ENCODE measurements at places on chromosomes 6 and 20.

DNA sequence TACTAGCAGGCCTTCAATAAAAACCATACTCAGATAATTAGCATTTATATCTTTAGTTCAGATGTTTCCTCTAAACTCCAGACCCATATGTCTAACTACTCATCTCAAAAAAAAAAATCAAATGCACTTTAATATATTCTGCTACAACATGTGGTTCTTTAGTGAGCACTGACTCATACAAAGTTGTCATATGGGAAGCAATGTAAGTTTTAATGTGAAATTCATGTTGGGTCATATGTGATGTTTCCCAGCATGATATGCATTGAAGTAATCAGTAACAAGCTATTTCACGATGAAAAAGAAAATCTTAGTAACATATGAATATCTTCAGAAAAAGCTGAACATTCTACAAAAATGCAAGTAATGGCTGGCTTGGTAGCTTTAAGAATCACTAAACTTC is 859.7 kb upstream of the ADGRB3 start:
- no peak for DNase-seq

DNA sequence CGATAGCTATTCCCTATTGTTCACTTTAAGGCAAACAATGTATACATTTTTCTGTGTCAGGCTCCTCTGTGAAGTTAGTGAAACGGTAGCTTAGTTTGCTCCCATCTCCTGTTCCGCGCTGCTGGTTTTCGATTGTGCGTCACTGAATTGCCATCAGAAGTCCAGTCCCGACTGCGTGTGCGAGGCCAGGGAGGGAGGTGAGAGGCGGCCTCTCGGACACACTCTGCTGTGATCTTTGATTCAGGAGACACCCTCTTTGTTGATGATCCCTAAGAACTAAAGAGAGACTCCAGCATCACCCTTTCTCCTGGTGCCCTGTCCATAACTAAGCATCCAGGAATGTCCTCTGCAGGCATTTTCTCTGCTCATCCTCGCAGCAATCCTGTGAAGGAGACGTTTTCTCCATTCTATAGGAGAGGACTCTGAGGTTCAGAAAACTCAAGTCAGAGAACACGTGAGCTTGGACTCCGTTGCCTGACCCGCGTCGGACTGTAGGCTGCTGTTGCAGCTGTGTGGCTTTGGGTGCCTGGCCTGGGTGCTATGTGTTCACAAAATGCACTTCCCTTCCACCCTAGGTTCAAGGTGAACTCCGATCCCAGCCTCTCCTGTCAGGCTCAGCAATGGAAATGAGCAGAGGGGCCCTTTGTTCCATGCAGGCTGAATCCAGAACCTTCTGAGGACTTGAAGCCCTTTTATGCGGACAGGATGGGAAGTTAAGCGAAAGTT is 24.1 kb upstream of the UNC93A start:
- no peak for DNase-seq

DNA sequence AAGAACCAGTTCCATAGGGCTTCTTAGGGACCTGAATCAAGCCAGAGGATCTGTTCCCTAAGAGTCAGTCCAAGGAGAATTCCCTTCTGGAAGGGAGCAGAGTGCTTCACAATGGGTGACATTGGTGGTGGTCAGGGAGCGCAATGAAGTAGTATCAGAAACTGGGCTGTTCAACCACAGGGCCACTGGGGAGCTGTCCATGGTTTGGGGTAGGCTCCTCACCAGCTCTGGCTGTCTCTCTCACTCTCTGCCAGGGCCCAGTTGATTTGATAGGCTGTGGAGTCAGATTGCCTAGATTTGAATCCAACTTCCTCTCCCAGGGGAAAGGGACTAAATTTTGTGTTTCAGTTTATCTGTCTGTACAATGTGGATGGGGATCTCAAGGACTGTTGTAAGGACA is 36.7 kb upstream of the CHD6 start:
- DNase-seq = no peak

DNA sequence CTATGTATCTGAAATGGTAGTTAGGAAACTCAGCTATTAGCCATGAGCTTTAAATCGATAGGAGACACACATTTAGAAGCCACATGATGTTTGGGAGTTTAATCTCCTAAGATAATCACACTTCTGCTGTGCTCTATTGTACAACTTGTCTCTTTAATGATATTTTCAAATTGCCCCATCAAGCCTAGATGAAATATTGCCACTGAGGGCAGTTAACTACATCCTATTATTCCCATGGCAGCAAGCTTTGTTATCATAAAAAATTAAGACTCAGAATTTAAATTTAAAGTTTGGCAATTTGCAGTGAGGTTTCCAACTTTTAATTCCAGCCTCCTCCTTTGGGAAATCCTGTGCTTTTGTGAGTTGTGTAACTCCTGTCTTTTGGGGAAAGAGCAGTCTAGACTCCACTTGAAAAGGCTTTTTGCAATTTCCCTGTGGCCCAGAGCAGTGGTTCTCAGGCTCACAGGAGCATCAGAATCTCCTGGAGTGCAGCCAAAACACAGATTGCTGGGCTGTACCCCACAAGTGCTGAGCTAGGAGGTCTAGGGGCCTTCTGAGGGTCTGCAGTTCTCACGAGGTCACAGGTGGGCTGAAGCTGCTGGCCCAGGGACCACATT is 792.4 kb downstream of the QKI start:
- no peak for DNase-seq

DNA sequence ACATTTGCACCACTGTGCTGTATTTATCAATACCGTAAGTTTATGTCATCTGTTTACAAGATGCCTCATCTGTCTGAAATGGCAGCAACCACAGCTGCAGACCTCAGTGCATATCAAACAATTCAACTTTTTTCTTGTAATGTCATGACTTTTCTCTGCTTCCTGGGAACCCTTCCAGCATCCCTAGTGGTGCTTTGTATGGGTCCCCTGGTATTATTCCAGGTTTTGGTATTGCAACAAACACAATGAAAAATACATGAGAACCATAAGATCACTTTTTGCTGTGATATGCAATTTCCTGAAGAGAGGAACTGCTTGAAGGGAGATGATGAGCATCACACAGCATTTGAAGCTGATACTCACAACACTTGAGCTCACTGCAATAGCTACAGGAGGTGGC is 12.0 kb upstream of the TXNDC5 start:
- no peak for DNase-seq

DNA sequence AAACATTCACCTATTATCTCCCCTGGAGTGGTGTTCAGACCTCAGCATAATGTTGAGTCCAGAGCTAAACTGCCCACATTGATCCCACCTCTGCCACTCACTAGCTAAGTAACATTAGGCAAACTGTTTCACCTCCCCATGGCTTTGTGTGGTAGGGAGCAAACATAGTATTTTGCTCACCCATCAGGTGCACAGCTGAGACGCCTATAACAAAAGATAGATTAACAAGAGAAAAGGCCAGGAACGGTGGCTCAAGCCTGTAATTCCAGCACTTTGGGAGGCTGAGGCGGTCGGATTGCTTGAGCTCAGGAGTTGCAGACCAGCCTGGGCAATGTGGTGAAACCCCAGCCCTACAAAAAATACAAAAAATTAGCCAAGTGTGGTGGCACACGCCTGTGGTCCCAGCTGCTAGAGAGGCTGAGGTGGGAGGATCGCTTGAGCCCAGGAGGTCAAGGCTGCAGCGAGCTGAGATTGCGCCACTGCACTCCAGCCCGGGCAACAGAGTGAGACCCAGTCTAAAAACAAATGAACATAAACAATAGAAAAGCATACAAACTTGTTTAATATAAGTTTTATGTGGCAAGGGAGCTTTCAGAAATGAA is 91.6 kb downstream of the MAP3K7 start:
- DNase-seq = no peak

DNA sequence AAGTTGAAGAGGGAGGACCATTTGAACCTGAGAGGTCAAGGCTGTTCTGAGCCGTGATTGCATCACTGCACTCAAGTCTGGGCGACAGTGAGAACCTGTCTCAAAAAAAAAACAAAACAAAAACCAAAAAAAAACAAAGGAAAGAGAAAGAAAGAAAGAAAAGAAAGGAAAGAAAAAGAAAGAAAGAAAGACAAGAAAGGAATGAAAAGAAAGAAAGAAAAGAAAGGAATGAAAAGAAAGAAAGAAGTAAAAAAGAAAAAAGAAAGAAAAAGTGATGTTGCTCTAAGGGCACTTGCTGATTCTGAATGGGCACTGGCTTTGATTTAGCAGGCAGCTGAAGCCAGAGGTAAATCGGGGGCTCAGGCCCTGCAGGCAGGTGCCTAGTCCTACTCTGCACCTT is 161.0 kb downstream of the MCHR2 start:
- DNase-seq = no peak

DNA sequence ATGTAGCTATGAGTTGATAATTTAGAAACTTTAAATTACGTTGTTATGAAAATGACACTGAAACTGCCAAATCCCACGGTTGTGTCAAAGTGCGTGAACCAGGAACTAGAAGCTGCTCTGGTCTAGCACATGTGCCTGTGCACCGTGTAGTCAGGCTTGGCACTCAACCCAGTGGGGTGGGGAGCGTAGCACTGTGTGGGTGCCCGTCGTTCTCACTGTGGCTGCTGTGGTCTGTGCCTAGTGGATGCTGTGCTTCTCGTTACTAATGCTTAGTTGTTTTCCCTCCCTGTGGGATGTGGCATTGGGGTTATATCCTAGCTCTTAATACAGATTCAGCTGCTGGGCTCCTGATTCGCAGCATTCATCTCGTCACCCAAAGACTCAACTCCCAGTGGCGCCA is 46.2 kb upstream of the ADIG start:
- DNase-seq = no peak

DNA sequence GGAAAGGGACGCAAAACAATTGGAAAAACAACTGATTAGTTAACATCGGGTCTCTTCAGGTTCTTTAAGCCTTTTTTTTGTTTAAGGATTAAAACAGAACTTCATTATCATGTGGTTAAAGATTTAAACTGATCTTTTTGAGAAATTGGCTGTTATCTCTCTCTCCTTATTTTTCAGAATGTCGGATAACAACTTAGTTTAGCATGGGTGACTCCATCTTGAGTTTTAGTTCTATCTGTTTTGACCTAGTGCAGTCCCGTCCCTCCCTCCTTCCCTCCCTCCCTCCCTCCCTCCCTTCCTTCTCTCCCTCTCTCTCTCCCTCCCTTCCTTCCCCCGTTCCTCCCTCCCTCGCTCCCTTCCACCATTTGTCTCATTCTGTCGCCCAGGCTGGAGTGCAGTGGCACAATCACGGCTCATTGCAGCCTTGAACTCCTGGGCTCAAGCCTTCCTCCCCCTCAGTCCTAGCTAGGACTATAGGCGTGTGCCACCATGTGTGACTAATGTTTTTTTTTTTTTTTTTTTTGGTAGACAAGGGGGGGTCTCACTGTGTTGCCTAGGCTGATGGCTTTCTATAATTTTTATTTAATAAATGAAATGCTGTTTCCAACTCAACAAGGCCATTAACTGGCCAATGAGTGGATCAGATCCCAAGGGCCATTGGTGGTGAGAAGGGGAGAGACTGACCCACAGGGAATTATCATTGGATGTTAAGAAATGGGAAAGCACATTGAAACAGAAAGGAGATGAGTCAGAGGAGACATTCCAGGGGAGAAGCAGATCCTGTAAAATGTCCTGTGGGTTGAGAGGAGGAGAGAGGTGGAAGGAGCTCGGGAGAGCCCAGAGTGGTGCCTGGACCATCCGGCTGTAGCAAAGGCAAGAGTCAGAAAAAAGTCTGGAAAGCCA is 13.6 kb downstream of the BAK1 start:
- no peak for DNase-seq

DNA sequence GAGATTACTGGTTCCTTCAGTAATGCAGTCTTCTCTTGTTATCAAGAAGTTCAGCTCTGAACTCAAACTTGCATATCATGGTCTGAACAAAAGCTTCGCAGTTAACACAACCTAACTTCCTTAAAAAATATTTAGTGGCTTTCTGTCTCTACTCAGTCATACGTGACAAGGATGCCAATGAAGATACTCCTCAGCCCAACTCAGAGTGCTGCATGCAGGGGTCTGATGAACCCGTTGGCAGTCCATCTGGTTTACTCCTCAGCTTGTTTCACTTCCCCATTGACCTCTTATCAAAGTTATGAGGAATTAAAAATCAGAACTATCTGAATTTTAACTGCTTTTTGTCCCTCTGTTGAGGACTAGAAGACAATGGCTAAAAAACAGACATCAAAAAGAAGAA is 56.6 kb upstream of the RIN2 start:
- no peak for DNase-seq

- no peak for DNase-seq
These were observed 33.0 kb downstream of the PIGU start for GRCh38 chr20:34643928-34644327.

- DNase-seq = peak; percentile 45
These were observed 748 bp downstream of the UBE2J1 start for GRCh38 chr6:89351671-89352277.

GRCh38 chr20:24051160-24051559 is 62.6 kb upstream of the GGTLC1 start:
- no peak for DNase-seq

- no peak for DNase-seq
These were observed 338 bp downstream of the SRXN1 start for GRCh38 chr20:652615-653109.

GRCh38 chr6:218153-219018 is 73.9 kb upstream of the DUSP22 start:
- no peak for DNase-seq

DNA sequence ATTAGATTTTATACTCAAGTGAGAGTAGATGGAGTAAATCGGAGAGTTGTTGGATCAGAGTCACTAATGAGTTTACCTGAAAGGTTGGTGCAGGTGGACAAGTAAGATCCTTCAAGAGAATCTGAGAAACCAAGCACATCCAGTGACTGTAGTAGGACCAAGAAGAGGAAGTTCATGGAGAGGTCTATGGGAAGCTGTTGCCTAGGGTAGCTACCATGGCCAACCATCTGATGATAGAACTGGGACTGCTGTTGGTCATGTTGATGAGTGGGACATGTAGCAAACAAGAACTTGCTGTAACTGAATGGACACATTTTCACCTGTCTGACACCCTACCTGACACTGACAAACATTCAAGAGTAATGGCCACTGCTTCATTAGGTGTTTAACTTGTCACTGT is 11.3 kb upstream of the ADGB start:
- no peak for DNase-seq

DNA sequence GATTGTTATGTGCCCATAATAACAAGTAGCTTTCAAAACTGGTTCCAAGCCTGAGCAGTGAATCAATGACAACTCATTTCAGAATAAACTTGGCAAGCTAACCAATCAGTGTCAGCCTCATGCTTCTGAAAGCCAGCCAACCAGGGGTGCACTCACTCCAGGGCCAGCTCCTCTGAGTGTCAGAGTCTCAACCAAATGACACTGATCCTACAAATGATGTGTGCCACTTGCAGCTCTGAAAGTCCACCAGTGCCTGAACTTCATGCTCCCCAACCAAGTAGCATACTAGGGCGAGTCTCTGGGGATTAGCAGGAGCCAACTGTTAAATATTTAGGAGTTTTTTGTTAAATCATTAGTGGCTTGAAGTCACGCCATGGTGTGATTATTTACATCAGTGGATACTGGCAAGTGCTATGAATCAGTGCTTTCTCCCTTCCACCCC is 4.5 kb downstream of the IYD start:
- no peak for DNase-seq

DNA sequence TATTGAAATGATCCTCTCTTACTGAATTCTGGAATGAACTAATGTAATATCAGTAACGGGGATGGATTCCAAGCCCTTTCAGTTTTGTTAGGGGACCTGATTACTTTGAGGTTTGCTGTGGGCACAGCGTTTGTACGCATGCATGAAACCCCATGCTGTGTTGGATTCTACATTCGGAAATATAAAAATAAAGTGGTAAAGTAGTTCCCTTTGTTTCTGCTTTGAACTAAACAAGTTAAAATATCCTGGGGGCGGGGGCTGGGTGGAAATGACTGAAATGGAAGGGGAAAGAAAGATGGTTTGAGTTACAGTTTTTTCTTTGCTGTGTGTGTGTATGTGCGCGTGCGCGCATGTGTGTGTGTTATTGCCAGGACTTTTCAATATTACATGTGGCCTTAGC is 196.5 kb upstream of the OPRM1 start:
- no peak for DNase-seq

Data from NCI-H748 treated with DMSO at 0.1 percent for 48 hours (cell line).